ENCODE measurements at places on chromosomes 1 and 21. TPM values are rescaled to one million over a fixed set of nuclear protein-coding genes. Genes with fewer than 3 reads are reported as not detected.
A peak's percentile ranks its signal among the peaks of the same experiment; 100 is the strongest.

DNA sequence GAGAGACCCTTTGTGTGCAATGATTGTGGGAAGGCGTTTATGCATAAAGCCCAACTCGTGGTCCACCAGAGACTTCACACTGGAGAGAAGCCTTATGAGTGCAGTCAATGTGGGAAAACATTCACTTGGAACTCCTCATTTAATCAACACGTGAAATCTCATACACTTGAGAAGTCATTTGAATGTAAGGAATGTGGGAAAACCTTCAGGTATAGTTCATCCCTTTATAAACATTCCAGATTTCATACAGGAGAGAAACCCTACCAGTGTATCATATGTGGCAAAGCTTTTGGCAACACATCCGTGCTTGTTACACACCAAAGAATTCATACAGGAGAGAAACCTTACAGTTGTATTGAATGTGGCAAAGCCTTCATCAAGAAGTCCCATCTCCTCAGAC lies 15.5 kb downstream of the ZNF684 start:
- H3K4me1 ChIP-seq, result no peaks in the 10 kb centered on the region
- no peak for DNase-seq
- peaks cover 9% of the 10 kb centered on the region for H3K36me3 ChIP-seq

DNA sequence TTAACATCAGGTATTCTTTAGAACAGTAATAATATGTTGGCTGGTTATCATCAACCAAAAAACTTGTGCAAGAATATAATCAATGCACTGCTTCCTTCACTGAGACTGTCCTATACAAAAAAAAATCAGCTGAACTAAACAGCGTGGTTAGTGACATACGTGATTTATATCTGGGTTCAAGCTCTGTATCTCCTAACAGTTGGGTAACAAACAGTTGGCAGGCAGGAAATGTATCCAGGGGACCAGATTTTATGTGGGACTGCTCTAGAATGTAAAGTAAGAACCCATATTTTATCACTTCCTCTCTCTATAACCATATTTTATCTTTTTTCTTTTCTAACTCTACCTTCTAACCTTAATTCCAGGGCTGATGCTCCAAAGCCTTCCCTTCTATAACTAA lies 8.0 kb downstream of the ACBD6 start:
- H3K27ac ChIP-seq, result no peak overlapping the region
- H3K27me3 ChIP-seq, result no peaks in the 10 kb centered on the region
- no peak for DNase-seq
- H3K4me3 ChIP-seq, result no peak overlapping the region

DNA sequence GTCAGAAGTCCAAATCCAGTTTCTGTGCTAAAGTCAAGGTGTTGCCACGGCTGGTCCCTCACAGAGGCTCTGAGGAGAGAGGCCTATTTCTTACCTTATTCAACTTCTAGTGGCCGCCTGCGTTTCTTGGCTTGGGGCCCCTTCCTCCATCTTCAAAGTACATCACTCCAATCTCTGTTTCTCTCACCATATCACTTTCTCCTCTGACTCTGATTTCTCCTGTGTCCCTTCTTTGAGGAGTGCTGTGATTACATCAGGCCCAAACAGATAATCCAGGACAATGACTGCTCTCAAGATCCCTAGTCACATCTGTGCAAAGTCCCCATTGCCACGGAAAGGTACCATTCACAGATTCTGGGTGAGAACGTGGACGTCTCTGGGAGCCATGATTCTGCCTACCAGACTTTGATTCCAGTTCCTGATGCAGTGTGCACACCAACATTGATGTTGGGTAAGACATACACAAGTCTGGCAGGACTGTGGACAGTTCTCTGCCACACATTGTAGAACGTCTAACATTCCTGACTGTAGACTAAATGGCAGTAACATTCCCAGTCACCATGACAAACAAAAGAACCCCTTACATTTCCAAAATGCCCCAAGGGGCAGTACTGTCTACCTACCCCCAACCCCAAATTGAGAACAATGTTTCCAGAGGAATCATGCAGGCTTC lies 43.0 kb upstream of the ITPKB start:
- no peak for DNase-seq
- H3K27me3 ChIP-seq, result peaks cover 16% of the 10 kb centered on the region
- H3K4me1 ChIP-seq, result peaks cover 8% of the 10 kb centered on the region
- no peak overlapping the region for H3K4me3 ChIP-seq
- no peak overlapping the region for H3K27ac ChIP-seq

Gene NUDT4B
- total RNA-seq, result 0.78 TPM

GRCh38 chr1:157289424-157290105 lies 151.4 kb upstream of the ETV3 start:
- H3K36me3 ChIP-seq, result no peaks in the 10 kb centered on the region
- H3K4me3 ChIP-seq, result no peak overlapping the region
- H3K4me1 ChIP-seq, result no peaks in the 10 kb centered on the region
- no peak overlapping the region for H3K27ac ChIP-seq
- peaks cover 57% of the 10 kb centered on the region for H3K27me3 ChIP-seq

DNA sequence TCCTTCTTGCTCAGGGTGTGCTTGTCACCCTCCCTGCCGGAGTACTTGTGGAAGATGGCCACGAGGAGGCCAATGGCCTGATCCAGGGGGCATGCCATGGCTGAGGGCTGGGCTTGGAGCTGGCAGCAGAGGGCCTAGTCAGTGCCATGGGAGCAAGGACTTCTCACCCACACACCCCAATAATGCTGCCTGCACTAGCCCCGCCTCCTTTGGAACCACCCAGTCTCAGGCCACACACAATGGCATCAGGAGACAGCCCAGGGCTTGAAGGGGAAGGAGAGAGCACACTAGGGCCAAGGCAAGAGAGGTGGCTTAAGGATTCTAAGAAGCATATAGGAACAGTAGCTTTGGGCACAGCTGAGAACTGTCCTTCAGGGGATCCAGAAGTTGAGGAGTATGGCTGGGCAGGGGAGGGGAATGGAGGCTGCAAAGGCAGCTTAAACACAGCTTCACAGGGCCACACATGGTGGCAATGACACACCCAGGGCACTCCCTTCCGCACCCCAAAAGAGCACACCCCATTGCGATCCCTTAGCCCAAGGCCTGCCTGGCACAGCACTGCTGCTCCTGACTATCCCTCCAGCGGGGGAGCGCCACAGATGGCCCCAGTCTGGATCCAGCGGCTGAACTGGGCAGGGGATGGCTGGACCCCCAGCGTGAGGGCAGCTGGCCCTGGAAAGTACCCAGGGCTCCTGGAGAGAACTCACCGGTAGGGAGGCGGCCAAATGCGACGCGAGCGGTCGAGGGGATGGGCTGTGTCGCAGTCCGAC lies at the start of gene S100A6:
S100A6 (minus strand) TSS at position 750 of the 770 bp plus-strand sequence; CDS start at position 98, 652 bp downstream.
- H3K27me3 ChIP-seq, result no peaks in the 10 kb centered on the region
- peaks cover 69% of the 10 kb centered on the region for H3K36me3 ChIP-seq
- H3K4me1 ChIP-seq, result peaks cover 71% of the 10 kb centered on the region
- peak; percentile 71 for DNase-seq

DNA sequence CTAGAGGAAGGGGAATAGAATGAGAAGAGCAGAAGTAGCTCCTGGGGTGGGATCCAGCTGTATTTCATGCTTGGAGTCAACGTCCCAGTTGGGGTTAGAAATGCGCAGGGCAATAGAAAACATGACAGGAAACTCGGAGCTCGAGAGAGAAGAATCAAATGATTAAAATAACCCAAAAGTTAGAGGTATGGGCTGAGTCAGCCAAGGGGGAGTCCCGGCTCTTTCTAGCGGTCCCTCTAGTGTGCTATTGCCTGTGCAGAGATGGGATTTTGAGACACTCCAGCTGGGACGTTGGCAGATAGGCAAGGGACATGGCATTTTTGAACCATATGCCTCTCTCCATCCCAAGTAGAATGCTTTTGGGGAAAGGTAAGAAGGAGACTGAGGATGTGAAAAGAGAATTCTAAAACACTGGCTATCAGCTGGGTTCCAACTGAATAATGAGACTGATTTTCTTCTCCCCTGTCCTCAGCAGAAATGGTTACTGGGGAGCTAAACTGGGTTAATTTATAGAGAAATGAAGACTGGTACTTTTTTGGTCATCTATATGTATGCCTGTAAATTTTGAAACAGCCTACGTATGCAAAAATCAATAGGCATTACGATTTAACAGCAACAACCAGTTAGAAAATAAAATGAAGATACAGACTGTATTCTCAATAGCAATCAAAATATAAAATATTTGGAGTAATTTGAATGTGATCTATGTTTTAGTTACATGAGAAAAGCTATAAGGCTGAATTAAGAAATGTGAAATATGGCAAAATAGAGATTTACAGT lies 7.0 kb upstream of the VPS26C start:
- H3K4me1 ChIP-seq, result no peaks in the 10 kb centered on the region
- H3K4me3 ChIP-seq, result no peak overlapping the region
- H3K27ac ChIP-seq, result no peak overlapping the region
- DNase-seq, result no peak
- H3K27me3 ChIP-seq, result no peaks in the 10 kb centered on the region

Gene TLCD4
- 52.1 TPM for total RNA-seq

GRCh38 chr1:19892628-19893168 lies 10.5 kb downstream of the OTUD3 start:
- peaks cover 41% of the 10 kb centered on the region for H3K4me1 ChIP-seq
- peaks cover 5% of the 10 kb centered on the region for H3K36me3 ChIP-seq
- H3K4me3 ChIP-seq, result no peak overlapping the region
- no peaks in the 10 kb centered on the region for H3K27me3 ChIP-seq

DNA sequence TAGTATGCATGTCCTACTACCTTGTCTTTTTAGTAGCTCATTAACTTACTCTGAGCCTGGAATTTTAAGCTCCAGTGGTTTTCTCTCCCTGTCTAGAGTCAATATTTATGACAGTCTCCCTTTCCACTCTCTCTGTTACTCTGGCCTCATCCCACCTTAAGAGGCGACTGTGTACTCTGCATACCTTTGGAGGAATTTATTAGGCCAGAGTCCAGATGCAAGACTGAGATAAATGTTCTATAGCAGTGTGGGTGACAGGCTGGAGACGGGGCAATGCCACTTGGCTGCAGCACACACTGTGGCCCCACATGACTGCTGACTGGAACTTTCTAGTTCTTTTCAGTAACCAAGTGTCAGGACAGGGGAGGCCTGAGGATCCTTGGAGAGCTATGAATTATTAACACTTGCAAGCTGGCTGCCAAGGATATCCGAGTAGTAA lies 4.1 kb upstream of the PDZK1 start:
- DNase-seq, result no peak
- no peak overlapping the region for H3K27ac ChIP-seq
- H3K4me3 ChIP-seq, result no peak overlapping the region
- H3K27me3 ChIP-seq, result no peaks in the 10 kb centered on the region

DNA sequence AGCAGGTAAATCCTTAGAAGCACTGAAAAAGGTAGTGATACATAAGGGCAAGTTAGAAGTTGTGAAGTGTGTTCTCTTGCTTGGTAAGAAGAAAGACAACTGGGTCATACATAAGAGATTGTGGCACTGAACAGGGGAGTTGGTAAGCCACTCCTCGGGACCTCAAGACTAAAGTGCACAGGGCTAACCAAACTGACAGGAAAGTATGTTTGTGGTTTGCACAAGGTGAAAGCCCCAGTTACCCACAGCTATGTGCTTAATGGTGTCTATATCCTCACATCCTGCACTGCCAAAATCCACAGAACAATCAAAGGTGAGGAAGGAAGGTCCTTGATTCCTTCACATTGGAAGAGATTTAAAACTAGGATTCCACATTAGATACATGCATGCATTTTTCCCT lies 276.5 kb downstream of the DNM3 start:
- H3K27ac ChIP-seq, result no peak overlapping the region
- H3K4me3 ChIP-seq, result no peak overlapping the region
- no peak for DNase-seq
- no peaks in the 10 kb centered on the region for H3K27me3 ChIP-seq
- H3K4me1 ChIP-seq, result no peaks in the 10 kb centered on the region

DNA sequence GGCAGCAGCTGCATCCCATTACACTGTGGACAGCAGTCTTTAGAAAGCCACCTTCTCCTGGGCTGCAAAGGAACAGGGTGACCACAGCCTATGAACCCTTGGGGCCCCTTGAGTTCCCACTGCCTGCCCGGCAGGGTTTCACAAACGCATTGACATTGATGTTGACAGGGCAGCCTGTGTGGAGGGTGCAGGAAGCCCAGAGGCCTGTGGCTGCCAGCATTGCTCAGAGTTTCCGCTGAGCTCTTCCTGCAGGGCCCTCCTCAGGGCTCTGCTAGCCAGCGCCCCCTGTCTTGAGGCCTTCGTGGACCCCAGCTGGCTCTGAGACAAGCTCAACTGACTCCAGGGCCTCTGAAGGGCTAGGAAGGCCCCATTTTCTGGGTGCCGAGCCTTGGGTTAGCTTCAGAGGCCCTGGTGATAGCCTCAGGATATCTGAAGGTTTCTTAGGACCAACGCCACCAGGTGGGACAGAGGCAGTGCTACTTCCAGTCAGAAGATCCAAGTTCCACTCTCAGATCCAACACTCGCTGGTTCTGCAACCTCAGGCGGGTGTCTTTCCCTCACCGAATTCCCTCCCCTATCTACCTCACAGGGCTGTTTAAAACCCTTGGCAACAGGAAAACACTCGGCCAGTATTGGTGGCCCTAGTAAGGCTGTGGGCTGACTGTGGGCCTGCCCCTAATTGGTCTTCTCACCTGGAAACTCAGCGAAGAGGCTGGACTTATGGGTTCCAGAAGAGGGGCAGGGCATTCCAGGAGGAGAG lies 27.2 kb upstream of the EPS8L3 start:
- no peaks in the 10 kb centered on the region for H3K27me3 ChIP-seq
- no peaks in the 10 kb centered on the region for H3K36me3 ChIP-seq
- H3K4me1 ChIP-seq, result peaks cover 45% of the 10 kb centered on the region
- DNase-seq, result no peak
- no peak overlapping the region for H3K4me3 ChIP-seq

DNA sequence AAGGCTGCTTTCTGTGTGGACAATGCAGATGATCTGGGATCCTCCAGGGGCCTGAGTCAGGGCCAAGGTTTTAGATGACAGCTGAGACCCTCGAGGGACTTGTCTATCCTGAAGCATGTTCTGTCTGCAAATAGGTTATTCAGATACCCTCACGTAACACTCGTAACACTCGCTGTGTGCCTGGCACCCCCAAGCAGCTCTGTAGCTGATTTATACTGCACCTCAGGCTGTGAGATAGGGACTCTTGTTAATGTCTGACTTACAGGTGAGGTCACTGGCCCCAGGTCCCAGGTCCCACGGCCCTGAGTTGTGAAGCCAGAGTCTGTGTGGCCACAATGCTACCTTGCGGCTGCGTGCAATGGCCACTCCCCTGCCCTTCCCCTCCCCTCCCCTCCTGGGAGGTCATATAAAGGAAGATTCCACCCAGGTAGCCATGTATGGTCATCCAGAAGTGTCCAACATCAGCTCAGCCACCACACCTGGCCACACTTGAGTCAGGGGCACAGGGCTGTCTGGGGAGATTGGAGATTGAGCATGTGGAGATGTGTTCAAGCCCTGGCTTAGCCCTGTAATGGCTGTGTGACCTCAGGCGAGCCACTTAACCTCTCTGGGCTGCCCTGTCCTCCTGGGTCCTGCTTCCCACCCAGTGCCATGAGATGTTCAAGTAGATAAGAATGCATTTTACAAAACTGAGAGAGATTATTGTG lies 687.7 kb downstream of the MATN1 start:
- no peaks in the 10 kb centered on the region for H3K36me3 ChIP-seq
- no peak for DNase-seq
- no peak overlapping the region for H3K4me3 ChIP-seq
- peaks cover 8% of the 10 kb centered on the region for H3K4me1 ChIP-seq

- H3K4me1 ChIP-seq, result no peaks in the 10 kb centered on the region
- H3K4me3 ChIP-seq, result no peak overlapping the region
- no peaks in the 10 kb centered on the region for H3K36me3 ChIP-seq
- H3K27me3 ChIP-seq, result no peaks in the 10 kb centered on the region
These were observed 541.4 kb upstream of the B3GALT2 start for GRCh38 chr1:193727850-193728249.

- H3K27me3 ChIP-seq, result no peaks in the 10 kb centered on the region
- H3K27ac ChIP-seq, result no peak overlapping the region
- DNase-seq, result no peak
- H3K36me3 ChIP-seq, result peaks cover 70% of the 10 kb centered on the region
- H3K4me3 ChIP-seq, result no peak overlapping the region
These were observed 24.5 kb downstream of the SERBP1 start for GRCh38 chr1:67405473-67406245.

Gene USH2A
- not detected for total RNA-seq
